ENCODE measurements at places on chromosomes 5 and 9.

GRCh38 chr5:170319301-170319700 is 21.7 kb upstream of the LCP2 start:
- no peak for DNase-seq

- no peak for DNase-seq
Observed at GRCh38 chr9:6960777-6961176, 203.0 kb downstream of the KDM4C start.

GRCh38 chr9:114908104-114908622 is 22.2 kb downstream of the TNFSF8 start:
- DNase-seq: no peak

- no peak for DNase-seq
Observed at GRCh38 chr5:153632748-153633290, 142.3 kb downstream of the GRIA1 start.

DNA sequence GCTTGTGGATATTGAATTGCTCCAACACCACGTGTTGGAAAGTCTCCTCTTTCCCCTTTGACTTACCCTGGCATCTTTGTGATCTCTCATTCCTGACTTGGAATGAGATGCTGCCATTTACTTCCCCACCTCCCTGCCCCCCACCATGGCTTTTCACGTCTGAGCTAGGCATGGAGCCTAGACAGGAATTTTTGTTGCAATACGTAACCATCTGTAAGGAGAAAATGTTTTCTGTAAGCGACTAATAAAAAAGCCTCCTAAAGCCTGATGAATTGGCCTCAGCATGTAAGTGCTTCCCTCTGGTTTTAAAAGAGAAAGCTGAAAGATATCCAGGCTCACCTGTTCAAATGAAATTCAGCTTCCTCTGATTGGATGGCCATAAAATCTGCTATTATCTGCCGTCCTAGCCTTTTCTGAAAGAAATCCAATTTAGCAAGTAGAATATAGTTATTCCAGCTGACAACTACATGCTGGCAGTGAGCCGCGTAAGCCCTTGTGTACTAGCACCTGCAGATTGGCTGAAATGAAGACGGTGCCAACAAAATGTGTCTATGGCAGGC is 200.1 kb downstream of the NSG2 start:
- no peak for DNase-seq

DNA sequence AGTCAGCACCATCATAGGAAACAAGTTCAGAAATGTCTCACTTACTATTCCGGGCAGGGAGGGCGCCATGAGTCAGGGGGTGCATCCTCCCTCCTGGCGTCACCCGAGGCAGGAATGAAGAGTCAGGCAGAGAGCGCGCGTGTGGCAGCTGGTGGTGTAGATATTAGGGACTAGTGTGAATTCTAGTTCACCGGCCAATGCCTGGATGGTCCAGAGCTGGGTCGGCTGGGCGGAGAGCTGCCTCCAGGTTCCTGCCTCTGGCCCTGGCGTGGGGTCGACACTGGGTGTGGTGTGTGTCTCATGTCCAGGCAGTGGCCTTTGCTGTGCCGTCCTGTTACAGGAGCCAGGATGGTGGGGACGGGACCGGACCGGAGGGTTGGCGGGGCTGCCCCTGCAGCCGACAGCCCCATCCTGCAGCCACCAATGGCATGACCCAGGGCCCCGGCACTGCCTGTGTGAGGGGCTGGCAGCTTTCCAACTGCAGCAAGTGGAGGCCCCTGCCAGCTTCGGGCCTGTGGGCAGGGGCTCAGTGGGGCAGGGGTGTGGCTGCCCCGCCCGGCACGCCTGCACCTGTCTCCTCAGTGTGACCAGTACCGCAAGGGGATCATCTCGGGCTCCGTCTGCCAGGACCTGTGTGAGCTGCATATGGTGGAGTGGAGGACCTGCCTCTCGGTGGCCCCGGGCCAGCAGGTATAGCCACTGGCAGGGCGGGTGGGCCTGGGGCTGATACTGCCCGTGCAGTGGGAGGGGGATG is 9.1 kb downstream of the DIPK1B start:
- no peak for DNase-seq

GRCh38 chr5:143064218-143064641 is 294.1 kb downstream of the ARHGAP26 start:
- no peak for DNase-seq

GRCh38 chr5:116964438-116964837 is 389.8 kb upstream of the SEMA6A start:
- no peak for DNase-seq

GRCh38 chr9:121751686-121752445 is 100.4 kb downstream of the DAB2IP start:
- no peak for DNase-seq

GRCh38 chr5:83927140-83927733 is 206.6 kb upstream of the HAPLN1 start:
- DNase-seq: no peak

DNA sequence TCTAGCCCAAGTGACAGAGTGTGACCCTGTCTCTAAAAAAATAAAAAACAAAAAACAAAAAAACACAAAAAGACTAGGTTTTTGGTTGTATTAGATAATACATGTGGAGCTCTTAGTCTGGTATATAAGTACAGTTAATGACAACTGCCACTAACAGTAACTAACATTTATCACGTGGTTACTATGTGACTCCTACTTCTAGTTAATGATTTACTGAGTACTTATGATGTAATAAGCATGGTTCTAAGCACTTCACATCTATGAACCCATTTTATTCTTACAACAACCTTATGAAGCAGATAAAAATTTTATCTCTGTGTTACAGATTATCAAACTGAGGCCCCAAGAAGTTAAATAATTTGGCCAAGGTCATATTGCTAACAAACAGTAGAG is 6.1 kb upstream of the TMEFF1 start:
- no peak for DNase-seq

DNA sequence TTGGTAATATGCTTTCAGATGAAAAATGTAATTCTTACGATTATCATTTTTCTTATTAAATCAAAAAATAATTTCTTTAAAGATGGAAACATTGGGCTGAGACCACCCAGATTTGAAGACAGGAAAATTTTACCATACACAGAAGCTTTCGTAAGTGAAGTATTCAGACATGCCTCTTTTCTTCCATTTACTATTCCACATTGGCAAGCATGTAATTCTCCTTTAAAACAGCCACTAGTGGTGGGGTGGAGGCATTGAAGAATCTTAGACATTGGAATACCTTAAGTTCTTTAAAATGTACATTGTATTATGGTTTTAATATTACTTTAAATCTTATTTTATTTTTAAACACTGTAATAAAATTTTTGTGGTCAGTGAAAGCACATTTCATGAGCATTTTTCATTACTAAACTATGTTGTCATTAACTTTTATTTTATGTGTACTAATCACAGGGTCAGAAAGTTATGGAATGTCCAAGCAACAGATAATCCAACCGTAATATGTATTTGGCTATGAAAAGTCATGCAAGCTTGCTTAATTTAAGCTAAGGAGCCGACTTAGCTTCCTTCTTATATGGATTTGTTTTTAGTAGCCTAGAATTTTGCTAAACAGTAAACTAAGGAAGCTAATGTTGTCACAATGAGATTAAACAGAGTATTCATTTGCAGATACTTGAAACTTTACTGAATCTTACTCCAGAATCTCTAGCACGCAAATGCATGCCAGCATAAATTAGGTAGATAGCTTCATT is 97.4 kb upstream of the ALDH1A1 start:
- no peak for DNase-seq

DNA sequence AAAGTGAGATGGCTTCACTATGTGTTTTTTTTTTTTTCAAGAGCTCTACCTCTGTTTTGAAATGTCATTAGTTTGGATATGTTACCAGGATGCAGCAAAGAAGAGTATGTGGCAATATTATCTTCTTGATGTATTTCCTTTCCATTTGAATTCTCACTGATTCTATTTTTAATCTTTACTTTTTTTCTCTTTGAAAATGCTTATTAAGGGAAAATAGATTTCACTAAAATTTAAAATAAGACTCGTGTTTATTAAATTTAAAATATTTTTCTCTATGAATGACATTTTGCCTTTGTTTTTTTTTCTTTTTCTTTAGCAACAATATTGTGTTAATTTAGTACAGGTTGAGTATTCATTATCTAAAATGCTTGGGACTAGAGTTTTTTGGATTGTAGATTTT is 29.2 kb downstream of the TENT2 start:
- no peak for DNase-seq

DNA sequence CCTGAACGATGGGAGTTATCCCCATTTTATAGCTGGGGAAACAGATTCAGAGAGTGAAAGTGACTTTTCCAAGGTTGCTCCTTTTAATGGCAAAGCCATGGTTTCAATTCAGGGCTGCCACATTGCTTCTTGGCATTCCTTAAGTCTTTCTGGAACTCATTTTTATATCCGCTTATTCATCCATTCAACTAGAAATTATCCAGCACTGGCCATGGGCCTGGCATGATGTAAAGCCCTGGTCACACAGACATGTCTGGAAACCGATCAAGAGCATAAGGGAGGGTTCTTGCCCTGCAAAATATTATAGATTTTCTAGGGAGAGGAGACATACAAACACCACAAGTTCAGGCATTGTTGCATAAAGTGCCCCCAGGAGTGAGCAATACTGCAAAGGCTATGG is 43.0 kb upstream of the COL15A1 start:
- DNase-seq: no peak

- DNase-seq: no peak
Observed at GRCh38 chr5:144731786-144732185, 561.1 kb downstream of the KCTD16 start.
